Suppressor macrophage treated with lipopolysaccharide for 1 hour (primary cell): ENCODE measurements at places on chromosomes 16 and 17.

DNA sequence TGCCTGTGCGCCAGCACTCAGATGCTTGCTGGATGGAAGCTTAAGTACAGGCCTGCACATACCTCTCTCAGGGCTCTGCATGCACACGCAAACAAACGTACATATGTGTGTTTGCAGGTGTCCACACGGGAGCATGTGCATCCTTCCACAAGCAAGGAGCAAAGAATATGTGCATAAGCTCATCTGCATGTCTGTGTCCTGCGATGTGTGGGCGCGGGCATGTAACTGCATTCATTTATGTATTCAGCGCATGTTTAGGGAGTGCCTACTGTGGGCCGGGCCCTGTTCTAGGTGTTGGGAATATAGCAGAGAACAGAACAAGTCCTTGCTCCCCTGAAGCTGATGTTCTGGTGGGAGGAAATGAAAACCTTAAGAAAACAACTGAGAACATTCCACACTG is 13.7 kb downstream of the TRPV2 start:
- no peak for DNase-seq

DNA sequence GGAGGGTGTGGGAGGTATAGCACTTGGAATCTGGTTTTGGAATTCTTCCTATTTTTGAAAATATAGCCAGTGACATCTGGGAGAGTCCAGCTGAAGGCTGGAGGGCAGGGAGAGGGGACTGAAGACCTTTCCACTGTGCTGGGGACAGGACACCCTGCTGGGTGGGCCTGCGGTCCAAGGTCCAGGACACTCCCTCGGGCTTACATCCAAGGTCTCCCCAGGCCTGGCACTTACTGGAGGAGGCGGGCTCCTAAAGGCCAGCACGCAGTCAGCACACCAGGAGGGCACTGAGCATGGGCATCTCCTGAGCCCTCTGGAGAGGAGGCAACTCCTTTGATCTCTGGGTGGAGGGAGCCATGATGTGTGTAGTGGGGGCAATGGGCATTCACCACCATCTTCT is 35.5 kb upstream of the ETV4 start:
- DNase-seq: no peak

- no peak for DNase-seq
Measured at GRCh38 chr16:55661941-55662643, 6.3 kb downstream of the SLC6A2 start.

GRCh38 chr17:48055531-48056245 is 7.5 kb downstream of the NFE2L1 start:
- peak; percentile 71 for DNase-seq

DNA sequence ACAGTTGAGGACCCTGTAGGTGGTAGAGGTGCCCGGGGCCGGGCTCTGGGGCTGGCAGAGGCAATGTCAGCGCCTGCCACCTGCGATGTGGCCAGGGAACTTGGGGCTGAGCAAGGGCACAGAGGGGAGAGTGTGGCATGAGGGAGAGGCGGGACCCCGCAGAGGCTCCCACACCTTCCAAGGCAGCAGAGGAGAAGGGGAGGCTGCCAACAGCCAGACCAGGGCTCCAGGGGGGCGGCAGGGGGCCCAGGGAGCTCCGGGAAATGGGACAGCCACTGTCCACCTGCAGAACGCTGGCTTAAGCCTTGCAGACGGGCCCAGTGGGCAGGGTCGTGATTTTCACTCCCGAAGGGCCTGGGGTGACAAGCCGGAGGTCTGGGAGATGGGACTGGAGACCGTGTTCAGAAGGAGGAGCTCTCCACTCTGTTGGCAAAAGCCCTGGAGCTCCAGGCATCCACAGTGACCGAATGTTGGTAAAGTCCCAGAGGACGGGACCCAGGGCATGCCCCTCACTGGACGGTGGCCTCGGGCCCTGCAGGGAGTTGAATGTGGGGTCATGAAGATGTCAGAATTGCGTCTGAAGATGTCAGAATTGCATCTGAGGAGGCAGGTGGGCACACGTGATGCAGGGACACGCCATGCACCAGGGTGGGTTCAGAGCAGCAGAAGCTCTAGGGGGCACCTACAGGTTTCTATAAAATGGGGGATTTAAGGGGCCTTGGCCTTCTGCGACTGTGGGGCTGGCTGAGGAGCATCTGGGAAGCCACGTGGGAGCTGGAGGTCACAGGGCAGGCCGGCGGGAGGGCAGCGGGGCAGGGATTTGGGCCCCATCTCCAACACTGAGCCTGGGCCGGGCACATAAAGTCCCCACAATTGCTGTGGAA is 18.6 kb downstream of the CD7 start:
- DNase-seq: no peak

DNA sequence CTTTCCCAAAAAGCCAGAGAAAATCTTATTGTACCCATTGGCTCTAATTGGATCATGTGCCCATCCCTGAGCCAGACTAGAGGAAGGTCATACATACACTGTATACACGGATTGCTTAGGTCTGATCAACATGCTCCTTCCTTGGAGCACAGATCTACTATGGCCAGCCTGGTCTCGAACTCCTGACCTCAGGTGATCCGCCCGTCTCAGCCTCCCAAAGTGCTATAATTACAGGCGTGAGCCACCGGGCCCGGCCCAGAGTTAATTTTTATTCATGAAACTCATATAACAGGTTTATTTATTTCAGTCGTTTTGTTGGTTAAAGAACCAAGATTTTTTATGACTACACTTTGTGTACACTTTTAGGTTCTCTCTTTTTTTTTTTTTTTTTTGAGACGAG is 1.2 kb upstream of the TAOK1 start:
- no peak for DNase-seq

GRCh38 chr17:61594294-61594825 is 3.3 kb upstream of the NACA2 start:
- DNase-seq: no peak

DNA sequence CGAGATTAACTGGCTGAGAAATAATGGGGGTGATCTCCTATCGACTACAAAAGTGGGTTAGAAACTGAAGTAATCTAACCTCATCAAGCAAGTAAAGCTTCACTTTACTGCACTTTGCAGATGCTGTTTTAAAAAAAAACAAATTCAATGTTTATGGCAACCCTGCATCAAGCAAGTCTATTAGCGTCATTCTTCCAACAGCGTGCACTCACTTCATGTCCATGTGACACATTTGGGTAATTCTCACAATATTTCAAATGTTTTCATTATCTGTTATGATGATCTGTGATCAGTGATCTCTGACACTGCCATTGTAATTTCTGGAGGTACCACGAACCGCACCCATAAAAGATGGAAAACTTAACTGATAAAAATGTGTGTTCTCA is 70.8 kb downstream of the KANSL1 start:
- DNase-seq: no peak

- DNase-seq: no peak
Measured at GRCh38 chr16:30085820-30086219, 5.9 kb downstream of the TBX6 start.

DNA sequence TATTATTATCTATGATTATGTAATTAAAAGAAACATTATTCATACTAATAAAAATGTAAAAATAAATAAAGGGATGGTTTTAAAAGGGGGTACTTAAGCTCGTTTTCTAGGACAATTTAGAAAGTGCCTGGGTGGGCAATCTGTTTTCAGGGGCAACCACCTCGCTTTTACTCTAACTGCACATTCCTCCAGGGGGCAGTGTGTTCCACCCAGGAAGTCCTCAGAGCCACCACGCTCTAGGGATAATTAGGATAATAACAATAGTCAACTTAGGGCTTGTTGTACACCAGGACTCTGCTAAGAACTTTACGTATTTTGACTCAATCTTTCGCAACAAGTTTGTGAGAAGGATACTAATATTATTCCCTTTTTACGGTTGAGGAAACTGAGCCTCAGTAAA is 396.7 kb upstream of the MAF start:
- DNase-seq: peak; percentile 10
